ENCODE measurements at places on chromosomes 6 and 20. TPM values are rescaled to one million over a fixed set of nuclear protein-coding genes. Genes with fewer than 3 reads are reported as not detected.

DNA sequence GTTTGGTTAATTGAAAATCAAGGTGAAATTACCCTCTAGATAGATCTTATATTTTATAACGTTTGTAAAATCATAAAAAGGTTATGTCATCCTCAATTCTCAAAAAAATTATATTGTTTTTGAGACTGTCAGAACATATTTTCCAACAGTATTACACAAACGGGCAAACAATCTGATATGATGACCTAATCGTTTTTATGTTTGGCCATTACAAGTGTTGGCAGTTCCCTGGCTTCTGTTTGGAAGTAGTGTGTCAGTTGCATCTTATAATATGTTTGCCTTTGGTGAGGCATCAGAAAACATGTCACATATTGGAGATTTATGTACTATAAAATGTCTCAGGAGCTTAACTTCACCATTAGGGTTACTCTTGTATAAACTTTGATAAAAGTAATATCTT, 308.1 kb upstream of the EPHA7 start:
- no peaks in the 10 kb centered on the region for H3K4me1 ChIP-seq
- DNase-seq, result no peak
- H3K27ac ChIP-seq, result no peak overlapping the region
- H3K4me3 ChIP-seq, result no peak overlapping the region
- no peaks in the 10 kb centered on the region for H3K27me3 ChIP-seq
- no peaks in the 10 kb centered on the region for H3K36me3 ChIP-seq

DNA sequence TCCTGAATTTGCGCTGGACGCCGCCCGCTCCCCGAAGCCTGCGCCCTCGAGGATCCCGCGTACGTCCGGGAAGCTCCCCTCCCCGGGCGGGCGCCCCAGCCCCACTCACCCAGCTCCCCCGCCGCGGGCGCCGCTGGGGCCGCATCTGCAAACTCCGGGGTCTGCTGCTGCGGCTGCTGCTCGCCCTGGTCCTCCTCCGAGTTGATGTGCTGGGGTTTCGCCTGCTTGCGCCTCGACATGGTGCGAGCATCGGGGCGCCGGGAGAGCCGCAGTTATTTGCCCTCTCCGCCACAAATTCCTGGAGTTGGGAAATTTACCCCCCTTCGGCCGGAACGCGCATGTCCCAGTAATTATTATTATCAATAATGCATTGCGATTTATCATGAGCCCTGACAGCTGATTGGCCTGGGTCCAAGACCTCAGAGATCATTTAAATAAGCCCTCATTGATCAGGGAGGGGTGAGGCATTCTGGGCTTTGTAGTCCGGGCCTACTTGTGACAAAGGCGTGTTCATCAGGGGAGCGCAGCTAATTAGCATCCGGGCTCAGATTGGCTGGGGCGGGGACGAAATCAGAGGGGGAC, at the start of gene SALL4:
Gene SALL4, minus strand, starts transcription at position 352 of the 582 bp plus-strand sequence. Its CDS starts 113 bp downstream, at position 239.
- peaks cover 58% of the 10 kb centered on the region for H3K27me3 ChIP-seq
- H3K36me3 ChIP-seq, result no peaks in the 10 kb centered on the region
- DNase-seq, result no peak
- no peaks in the 10 kb centered on the region for H3K4me1 ChIP-seq
- no peak within 1 kb of the TSS for H3K27ac ChIP-seq

- H3K4me1 ChIP-seq, result no peaks in the 10 kb centered on the region
- H3K36me3 ChIP-seq, result no peaks in the 10 kb centered on the region
- H3K27me3 ChIP-seq, result no peaks in the 10 kb centered on the region
Measured at GRCh38 chr20:48787861-48788375, 39.9 kb downstream of the PREX1 start.

- no peaks in the 10 kb centered on the region for H3K36me3 ChIP-seq
- H3K4me3 ChIP-seq, result no peak overlapping the region
- H3K27ac ChIP-seq, result no peak overlapping the region
- no peaks in the 10 kb centered on the region for H3K4me1 ChIP-seq
- H3K27me3 ChIP-seq, result no peaks in the 10 kb centered on the region
- no peak for DNase-seq
Measured at GRCh38 chr6:82080767-82081166, 166.8 kb downstream of the IBTK start.

DNA sequence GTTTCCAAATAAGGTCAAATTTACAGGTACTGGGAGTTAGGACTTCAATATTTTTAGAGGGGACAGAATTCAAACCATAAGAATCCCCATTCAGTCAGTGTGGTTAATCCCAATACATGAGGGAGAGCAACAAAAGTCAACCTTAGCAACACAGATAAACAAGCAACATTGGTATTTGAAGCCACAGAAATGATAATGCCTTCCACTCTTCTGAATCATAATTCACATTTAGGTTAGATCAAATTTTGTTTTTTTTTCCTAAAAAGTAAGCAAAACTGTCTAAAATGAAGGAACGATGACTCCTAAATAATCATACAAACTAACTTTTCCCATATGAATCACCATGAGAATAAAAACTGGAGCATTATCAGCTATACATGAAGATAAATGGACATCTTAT, 246.0 kb upstream of the TENT5A start:
- no peaks in the 10 kb centered on the region for H3K4me1 ChIP-seq
- H3K27ac ChIP-seq, result no peak overlapping the region
- no peak overlapping the region for H3K4me3 ChIP-seq

DNA sequence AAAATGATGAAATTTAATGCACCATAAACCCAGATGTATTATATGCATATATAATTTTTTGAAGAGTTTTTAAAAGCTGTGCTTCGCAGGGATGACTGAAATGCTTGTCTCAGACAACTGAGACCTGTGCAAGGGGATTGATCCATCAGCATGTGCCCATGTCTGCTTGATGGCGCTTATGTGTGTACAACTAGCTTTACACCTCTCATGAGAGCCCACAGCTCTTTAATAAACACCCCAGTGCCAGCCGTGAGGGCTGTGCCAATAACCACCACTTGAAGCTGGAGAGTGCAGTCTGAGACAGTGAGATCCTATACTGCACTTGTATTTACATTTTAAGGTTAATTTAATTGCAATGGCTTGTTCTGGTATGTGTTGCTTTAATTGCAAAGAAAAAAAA, 225.5 kb downstream of the BCKDHB start:
- no peak overlapping the region for H3K27ac ChIP-seq
- no peaks in the 10 kb centered on the region for H3K36me3 ChIP-seq
- H3K4me3 ChIP-seq, result no peak overlapping the region
- DNase-seq, result no peak
- H3K4me1 ChIP-seq, result no peaks in the 10 kb centered on the region

DNA sequence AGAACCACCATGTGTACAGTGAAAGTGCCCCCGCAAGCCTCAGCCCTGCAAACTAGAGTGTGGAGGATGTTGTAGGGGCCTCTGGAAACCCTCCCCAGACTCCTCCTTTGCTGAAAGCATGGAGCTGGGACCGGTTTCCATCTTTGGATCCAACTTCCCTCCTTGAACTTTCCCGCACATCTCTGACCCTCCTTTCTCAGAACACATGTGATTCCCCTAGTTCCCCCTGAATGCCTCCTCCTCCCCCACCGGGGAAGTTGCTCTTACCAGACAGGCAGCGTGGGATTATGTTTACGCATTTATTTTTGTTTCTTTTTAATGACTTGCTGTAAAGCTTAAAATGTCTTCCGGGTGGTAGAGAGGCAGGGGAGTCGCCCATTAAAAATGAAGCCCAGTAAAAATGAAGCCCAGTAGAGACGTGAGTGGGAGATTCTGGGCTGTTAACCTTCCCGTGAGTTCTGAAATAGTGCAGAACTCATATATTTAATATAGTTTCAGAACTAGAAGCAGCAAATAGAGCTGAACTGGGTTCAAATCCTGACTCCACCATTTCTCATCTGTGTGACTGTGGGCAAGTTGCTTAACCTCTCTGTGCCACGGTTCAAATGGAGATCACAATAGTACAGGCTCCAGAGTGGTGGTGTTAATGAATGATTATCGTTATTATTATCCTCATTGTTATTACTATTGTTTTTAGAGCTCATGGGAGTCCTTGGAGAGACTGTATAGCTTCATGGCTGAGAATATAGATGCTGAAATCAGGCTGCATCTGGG, 8.0 kb upstream of the PTPN1 start:
- H3K36me3 ChIP-seq, result no peaks in the 10 kb centered on the region
- peak overlapping the region; percentile 1 for H3K27ac ChIP-seq
- H3K4me1 ChIP-seq, result no peaks in the 10 kb centered on the region

DNA sequence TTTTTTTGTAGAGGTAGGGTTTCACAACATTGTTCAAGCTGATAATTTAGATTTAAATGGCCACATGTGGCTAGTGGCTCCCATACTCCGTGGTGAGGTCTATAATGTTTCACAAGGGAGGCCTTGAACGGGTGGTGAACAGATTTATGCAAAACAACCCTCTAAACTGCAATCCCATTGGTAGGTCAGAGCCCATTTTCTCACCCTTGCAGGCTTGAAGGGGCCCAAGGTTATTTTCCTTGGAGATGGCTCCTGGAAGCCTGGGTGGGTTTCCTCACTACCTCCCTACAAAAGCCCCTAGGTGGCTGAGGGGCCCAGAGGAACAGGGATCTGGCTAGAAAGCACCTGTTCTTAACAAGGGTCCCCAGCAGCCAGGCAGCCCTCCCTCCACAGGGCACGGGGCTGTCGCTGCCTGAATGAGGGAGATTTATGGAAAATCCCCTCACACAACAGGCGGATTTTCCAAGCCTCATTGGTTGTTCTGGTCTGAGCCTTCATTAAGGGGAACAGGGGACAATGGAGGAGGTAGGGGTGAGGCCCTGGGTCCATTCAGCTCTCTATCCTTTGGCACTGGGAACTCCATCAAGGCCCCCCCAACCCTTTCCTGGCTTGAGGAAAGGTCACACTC, 64.6 kb downstream of the VEGFA start:
- DNase-seq, result no peak
- H3K4me1 ChIP-seq, result no peaks in the 10 kb centered on the region
- no peaks in the 10 kb centered on the region for H3K27me3 ChIP-seq
- no peak overlapping the region for H3K4me3 ChIP-seq

DNA sequence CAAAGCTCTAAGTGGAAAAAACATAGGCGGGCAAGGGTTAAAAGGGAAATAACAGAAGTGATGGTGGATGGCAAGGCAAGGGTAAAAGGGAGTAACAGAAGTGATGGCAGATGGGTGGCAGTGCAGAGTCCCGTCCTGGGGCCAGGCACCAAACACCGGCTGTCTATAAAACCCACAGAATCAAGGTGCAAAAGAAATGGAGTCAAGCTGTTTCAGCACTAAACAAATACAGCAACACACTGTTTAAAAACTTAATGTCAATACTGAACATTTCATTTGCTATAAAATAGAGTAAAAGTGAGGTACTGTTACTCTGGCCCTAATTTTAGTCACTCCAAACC, 87.6 kb downstream of the MAN1A1 start:
- H3K27me3 ChIP-seq, result no peaks in the 10 kb centered on the region
- H3K36me3 ChIP-seq, result no peaks in the 10 kb centered on the region
- H3K27ac ChIP-seq, result no peak overlapping the region
- H3K4me3 ChIP-seq, result no peak overlapping the region
- H3K4me1 ChIP-seq, result no peaks in the 10 kb centered on the region
- DNase-seq, result no peak

DNA sequence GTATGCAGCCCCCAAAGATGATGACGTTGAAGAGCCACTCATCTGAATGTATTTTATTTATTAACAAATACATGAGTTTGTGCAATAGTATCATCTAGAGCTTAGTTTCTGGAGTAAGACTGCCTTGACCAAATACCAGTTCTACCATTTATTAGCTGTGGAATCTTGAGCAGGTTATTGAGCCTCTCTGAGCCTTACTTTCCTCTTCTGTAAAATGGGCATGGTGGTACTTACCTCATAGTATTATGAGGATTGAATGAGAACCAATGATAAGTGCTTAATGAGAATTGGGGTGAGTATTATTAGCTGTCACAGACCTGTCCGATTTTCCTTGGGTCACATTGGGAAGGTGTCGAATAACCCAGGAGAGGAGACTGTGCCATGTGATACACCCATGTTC, 164.2 kb upstream of the RNF24 start:
- H3K27me3 ChIP-seq, result no peaks in the 10 kb centered on the region
- no peak overlapping the region for H3K27ac ChIP-seq
- no peaks in the 10 kb centered on the region for H3K4me1 ChIP-seq
- no peak for DNase-seq
- H3K4me3 ChIP-seq, result no peak overlapping the region

DNA sequence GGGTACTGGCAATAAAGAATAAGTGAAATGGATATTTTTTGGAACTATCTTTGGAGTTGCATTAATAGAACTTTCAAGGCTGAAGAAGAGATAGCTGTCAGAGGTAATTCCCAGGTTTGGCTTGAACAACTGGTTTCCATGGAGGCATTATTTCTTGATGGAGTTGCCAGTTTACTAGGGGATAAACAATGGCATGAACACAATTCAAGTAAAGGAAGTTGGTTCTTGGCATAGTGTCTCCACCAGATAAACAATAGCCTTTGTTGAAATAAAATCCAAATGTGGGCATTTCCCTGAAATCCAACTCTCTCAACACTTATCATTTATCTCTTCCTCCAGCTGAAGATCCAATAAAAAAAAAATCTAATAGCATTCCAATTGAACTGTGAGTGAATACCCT, 454.9 kb downstream of the C6orf118 start:
- no peaks in the 10 kb centered on the region for H3K4me1 ChIP-seq
- no peaks in the 10 kb centered on the region for H3K36me3 ChIP-seq
- no peaks in the 10 kb centered on the region for H3K27me3 ChIP-seq
- no peak for DNase-seq
- H3K27ac ChIP-seq, result no peak overlapping the region

DNA sequence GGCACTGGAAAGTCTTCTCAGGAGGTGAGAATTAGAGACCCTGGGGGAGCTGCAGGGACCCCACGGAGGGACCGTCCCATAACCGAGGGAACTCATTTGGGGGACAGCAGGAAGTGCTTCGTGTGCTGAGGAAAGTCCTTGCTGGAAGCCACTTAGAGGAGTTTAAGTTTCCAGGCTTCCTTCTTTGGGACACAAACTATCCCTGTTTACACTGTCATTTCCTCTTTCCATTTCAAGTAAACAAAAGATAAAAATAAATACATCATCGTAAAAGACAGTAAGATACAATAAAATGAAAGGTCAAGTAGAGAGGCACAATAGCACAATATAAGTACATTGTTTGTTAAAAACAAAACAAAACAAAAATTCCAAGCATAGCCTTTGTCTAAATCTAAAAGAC, 101.2 kb downstream of the TTLL2 start:
- no peak overlapping the region for H3K4me3 ChIP-seq
- H3K27ac ChIP-seq, result no peak overlapping the region
- no peaks in the 10 kb centered on the region for H3K36me3 ChIP-seq
- no peaks in the 10 kb centered on the region for H3K27me3 ChIP-seq
- DNase-seq, result no peak

DNA sequence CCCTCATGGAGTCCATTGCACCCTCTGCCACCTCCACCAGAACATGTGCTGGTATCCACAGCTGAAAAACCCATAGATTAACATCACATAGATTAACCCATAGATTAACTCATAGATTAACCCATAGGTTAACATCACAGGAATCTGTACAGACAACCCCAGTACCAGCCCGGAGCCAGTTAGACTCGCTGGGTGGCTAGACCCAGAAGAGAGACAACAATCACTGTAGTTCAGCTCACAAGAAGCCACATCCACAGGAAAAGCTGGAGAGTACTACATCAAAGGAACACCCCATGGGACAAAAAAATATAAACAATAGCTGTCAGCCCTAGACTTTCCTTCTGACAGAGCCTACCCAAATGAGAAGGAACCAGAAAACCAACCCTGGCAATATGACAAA, 25.1 kb downstream of the SERPINB9 start:
- peaks cover 9% of the 10 kb centered on the region for H3K4me1 ChIP-seq
- H3K36me3 ChIP-seq, result no peaks in the 10 kb centered on the region
- H3K27me3 ChIP-seq, result peaks cover 6% of the 10 kb centered on the region
- peak overlapping the region; percentile 31 for H3K27ac ChIP-seq

Gene PPP1R16B
- polyA plus RNA-seq, result 13.8 TPM

Gene COL12A1
- polyA plus RNA-seq, result 6.8 TPM

Gene CYB5R4
- polyA plus RNA-seq, result 10.7 TPM

Gene GOPC
- 33.1 TPM for polyA plus RNA-seq

Gene SASH1
- polyA plus RNA-seq, result 7.0 TPM

Gene PARD6B
- polyA plus RNA-seq, result 3.7 TPM

Data from thymus (tissue), 14 donors.